Left kidney (tissue), 8 donors: ENCODE measurements at places on chromosomes 4 and X. TPM values are rescaled to one million over a fixed set of nuclear protein-coding genes. Genes with fewer than 3 reads are reported as not detected.
A peak's percentile ranks its signal among the peaks of the same experiment; 100 is the strongest.

GRCh38 chr4:11005300-11005699, 320.7 kb upstream of the CLNK start:
- DNase-seq = no peak

GRCh38 chrX:150548684-150549083, 19.7 kb upstream of the MTM1 start:
- no peak for DNase-seq

DNA sequence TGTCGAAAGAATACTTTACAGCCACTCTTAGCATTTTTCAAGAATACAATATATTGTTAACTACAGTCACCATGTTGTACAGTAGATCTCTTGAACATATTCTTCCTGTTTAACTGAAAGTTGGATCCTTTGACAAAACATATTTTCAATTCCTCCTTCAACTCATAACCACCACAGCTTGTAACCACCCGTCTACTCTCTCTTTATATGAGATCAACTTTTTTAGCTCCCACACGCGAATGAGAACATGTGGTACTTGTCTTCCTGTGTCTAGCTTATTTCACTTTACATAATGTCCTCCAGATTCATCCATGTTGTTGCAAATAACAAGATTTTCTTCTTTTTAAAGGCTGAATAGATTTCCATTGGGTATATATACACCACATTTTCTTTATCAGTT, 338.3 kb upstream of the IGFBP7 start:
- DNase-seq = no peak

DNA sequence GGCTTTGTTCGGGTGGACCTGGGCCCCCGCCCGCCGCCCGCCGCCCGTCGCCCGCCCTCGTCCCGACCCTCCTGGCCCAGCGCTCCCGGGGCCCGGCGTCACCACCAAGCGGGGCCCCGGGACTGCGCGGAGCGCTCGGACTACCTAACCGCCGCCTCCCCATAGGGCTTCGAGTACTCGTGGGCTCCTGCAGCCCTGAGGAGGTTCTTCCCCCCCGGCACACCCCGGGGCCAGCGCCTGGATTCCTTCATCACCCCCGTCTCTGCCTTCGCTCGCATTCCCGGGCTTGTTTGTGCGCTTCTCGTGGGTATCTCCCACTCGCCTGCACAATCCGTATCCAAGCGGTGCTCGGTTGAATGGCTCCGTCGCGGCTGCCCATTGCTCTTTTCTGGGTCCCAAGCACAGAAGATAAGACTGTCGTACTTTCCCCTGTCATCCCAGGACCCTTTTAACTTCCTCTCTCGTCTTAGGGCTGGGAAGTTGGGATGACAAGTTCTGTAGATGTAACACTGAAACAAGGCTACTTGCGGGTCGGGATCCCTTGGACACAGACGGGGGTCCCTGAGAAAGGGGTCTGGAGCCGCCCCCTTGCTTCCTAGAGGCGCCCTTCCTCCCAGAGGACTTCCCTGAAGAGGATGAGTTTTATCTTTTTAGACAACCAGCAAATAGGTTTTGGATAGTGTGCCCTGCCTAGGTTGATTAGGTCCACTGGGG, 565 bp downstream of the MOB1B start:
- no peak for DNase-seq

GRCh38 chr4:140851032-140851636, 94.9 kb upstream of the TBC1D9 start:
- peak; percentile 77 for DNase-seq

DNA sequence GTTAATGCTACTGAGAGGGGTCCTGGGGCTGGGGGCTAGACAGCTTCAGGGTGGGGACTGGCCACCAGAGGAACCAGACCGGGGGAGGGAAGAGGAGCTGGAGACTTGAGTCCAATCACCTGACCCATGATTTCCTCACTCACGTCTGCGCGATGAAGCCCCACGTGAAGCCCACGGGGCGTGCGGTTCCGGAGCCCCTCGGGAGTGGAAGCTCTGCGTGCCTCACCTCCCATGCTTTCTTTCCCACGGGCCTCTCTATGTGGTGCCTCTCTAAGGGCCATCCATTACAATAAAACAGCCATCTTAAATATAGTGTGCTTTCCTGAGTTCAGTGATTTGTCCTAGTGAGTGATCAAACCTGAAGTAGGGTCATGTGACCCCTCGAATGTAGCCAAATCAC, 119.9 kb downstream of the ENPP6 start:
- DNase-seq = no peak

DNA sequence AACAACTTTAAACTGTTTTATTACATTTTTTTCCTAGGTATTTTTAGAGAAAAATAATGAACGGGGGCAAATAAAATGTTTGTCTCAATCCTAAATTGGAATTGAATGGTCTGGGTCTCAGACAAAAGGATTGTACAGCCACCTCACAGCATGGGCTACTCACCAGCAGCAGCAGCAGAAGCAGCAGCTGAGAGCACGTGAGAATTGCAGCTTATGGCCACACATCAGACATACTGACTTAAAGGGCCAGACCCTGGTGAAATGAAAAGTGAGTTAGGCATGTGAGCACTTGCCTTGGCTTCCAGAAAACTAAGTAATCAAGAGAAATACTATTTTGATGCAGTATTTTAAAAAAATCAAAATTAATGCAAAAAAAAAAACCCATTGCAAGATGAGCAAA, 56.6 kb downstream of the AASDH start:
- DNase-seq = no peak

- DNase-seq = no peak
These were observed 34.9 kb upstream of the SLC25A4 start for GRCh38 chr4:185108185-185108584.

DNA sequence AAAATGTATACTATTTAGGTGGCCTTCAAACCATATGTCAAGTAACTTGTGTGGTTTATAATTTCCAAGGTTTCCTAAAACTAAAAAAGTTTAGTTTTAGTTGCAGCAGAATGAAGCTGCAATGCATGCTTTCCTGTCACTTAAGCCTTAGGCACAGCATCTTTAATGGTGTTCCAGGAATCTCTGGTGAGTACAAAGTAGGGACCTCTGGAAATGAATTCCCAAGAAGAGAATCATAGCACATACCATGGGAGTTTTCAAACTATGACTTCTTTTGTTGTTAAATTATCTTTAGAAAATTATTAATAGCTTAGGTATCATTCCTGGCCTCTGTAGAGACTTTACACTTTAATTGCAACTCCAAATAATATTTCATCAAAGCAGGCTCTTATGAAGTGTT, 1005.9 kb upstream of the PABPC4L start:
- no peak for DNase-seq

- DNase-seq = no peak
These were observed 1735.1 kb downstream of the PCDH7 start for GRCh38 chr4:32455231-32455630.

- DNase-seq = no peak
These were observed 70.1 kb downstream of the BMP2K start for GRCh38 chr4:78846258-78846657.

GRCh38 chr4:52665592-52665991, 6.5 kb upstream of the USP46 start:
- no peak for DNase-seq

DNA sequence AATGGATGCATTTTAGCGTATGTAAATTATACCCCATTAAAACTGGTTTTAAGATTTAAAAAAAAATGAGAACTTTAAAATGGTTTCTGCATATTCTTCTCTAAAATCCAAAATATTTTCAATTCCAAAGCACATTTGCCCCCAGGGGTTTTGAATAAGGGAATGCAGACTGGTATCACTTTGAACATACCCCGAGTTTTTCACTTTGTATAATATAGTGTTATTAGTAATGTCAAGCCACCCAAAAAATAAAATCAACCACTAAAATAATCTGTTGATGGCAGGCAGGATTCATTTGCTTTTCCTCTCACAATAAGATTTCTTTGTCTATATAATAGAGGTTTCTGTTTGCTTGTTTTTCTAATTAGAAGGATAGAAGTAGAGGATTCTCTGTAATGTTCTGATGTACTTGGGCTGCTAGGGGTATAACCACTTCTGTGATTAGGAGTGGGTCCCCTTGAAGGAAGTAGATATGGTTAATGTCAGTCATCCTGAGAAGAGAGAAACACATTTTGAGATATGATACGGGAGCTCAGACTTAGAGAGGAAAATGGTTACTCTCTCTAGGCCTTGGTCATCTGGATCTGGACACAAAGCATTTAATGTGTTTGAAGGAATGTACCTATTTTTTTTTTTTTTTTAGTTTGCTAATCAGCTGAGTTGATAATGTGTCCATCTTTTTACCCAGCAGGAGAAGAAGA, 9.3 kb upstream of the LIN54 start:
- no peak for DNase-seq

GRCh38 chr4:186570193-186570996, 15.0 kb upstream of the MTNR1A start:
- peak; percentile 42 for DNase-seq

- DNase-seq = no peak
These were observed 204.7 kb upstream of the S100G start for GRCh38 chrX:16445166-16445752.

GRCh38 chr4:86927843-86928395, 6.9 kb upstream of the AFF1 start:
- no peak for DNase-seq

- no peak for DNase-seq
These were observed 708.4 kb upstream of the FRG1 start for GRCh38 chr4:189232274-189232673.

GRCh38 chrX:10525381-10526120, 94.8 kb downstream of the MID1 start:
- DNase-seq = no peak

- peak; percentile 51 for DNase-seq
These were observed 1028.4 kb upstream of the INTU start for GRCh38 chr4:126604268-126604867.

DNA sequence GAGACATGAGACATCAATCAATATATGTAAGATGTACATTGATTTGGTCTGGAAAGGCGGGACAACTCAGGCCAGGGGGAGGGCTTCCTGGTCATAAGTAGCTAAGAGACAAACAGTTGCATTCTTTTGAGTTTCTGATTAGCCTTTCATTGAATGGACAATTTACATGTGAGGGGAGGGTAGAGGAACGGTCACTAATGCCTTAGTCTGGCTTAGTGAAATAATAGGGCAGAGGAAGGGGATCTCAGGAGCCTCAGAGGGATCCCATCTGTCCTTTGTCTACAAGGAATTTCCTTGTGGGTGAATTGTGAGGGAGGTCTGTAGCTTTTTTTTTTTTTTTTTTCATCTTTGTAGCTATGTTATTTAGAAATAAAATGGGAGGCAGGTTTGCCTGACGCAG, 88.3 kb downstream of the GK start:
- DNase-seq = no peak

- DNase-seq = no peak
These were observed 22.2 kb downstream of the PSAPL1 start for GRCh38 chr4:7412554-7412912.

DNA sequence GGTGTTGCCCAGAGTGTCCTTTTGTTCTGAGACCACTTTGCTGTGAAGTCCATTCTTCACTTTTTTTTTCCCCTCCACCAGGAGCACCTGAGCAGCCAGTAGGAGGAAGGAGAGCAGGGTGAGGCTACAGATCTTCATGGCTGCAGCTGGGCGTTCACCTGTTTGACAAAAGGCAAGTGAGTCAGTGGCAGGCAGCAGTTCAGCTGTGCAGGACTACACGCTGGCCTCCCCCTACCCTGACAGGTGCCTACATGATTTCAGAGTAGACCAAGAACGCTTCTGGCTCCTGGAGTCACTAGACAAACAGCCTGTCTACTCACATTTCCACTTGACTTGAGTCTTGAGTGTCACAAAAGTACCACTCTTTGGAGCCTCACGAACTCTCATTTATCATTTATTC, 2.0 kb downstream of the FGFBP1 start:
- DNase-seq = no peak

DNA sequence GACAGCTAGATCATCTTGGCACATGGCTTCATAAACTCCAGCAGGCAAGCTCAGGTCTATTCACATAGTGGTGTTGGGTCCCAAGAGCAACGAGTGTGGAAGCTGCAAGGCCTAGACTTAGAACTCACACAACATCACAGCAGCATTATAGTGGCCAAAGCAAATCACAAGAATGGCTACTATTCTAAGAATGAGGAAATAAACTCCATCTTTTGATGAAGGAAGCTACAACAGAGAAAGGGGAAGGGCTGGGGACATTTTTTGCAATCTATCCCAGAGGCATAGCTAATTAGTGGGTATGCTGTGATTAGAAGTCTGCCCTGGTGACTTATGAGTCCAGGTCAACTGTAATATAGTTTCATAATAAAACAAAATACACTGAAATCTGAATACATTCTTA, 42.9 kb upstream of the TAB3 start:
- no peak for DNase-seq

DNA sequence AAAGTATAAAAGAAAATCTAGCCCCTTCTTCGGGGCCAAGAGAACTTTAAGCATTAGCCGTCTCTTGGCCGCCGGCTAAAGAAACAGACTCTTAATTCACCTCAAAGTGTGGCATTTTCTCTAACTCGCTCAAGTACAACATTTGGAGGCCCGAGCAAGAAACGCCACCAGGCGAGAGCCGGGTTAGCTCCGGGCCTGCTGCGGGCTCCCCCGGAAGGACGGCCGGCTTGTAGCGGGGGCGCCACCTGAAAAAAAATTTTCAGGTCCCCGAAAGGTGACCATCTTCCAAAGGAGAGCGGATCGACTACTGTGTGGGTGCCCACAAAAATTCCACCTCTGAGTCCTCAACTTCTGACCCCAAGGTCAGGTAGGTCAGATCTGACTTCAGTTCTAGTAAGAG, 156.0 kb downstream of the DEFB131A start:
- DNase-seq = no peak

- no peak for DNase-seq
These were observed 500 bp downstream of the CDX4 start for GRCh38 chrX:73447311-73447794.

GRCh38 chr4:24956763-24957162, 43.9 kb upstream of the CCDC149 start:
- no peak for DNase-seq

DNA sequence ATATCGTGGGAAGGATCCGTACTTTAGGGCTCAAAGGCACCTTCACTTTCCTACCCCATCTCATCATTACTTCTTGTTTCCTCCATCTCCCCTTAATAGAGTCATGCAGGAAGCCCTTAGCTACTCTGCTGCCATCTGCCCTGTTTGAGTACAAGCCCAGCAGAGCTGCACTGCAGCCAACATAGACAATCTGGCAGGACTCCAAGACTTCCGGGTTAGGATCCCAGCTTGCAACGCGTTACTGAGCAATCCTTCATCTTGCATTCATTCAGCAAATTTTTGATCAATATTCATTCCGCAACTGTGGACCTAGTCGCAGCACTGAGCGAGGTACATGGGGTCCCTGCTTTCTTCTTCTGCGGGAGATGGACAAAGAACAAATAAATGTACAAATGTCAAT, 344.9 kb downstream of the BCOR start:
- DNase-seq = no peak

- no peak for DNase-seq
These were observed 10.3 kb upstream of the LSM6 start for GRCh38 chr4:146165221-146165620.

PRRG1 gene
- 21.8 TPM for polyA plus RNA-seq

MAML3 gene
- polyA plus RNA-seq = 17.2 TPM

FAM53A gene
- polyA plus RNA-seq = 1.4 TPM

SPANXB1 gene
- polyA plus RNA-seq = not detected

NAA11 gene
- not detected for polyA plus RNA-seq

YTHDC1 gene
- polyA plus RNA-seq = 225 TPM

SLC4A4 gene
- polyA plus RNA-seq = 81.7 TPM

TMSB15A gene
- polyA plus RNA-seq = 80.4 TPM

RIBC1 gene
- polyA plus RNA-seq = 4.8 TPM

FMR1NB gene
- not detected for polyA plus RNA-seq

GBA3 gene
- polyA plus RNA-seq = 10.7 TPM

CAMK2D gene
- 89.0 TPM for polyA plus RNA-seq

LDB2 gene
- 87.8 TPM for polyA plus RNA-seq

PSAPL1 gene
- polyA plus RNA-seq = not detected

MGST2 gene
- polyA plus RNA-seq = 52.5 TPM

SRPX2 gene
- polyA plus RNA-seq = 16.9 TPM
